Skeletal muscle cell (primary cell): ENCODE measurements at places on chromosomes 5 and 9.

GRCh38 chr9:27665136-27665535, 91.9 kb upstream of the C9orf72 start:
- DNase-seq, result no peak

DNA sequence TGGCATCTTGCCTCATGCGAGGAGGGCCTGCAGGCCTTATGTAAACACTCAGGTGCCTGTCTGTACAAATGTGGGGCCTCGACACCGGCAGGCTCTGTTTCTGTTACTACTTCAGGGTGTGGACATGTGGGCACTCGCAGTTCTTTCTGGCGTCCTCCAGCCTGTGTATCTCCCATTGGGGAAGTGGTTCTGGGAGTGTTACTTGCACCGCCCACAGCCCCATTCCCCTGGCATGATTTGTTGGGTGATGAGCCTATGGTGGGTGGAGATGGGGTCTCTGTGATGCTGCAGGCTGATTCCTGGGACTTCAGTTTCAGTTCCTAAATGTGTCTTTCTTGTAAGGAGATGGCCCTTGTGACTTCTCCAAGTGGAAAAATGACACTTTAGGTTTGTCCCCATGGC, 82.1 kb upstream of the PITX1 start:
- DNase-seq, result no peak

- no peak for DNase-seq
Observed at GRCh38 chr5:170471551-170472178, 32.2 kb upstream of the KCNIP1 start.

GRCh38 chr5:114858665-114859437, 310.9 kb downstream of the TRIM36 start:
- no peak for DNase-seq

GRCh38 chr5:125150041-125150669, 403.7 kb upstream of the ZNF608 start:
- no peak for DNase-seq

- no peak for DNase-seq
Observed at GRCh38 chr5:88244686-88245085, 24.0 kb downstream of the TMEM161B start.

GRCh38 chr5:35538198-35538931, 79.3 kb upstream of the SPEF2 start:
- no peak for DNase-seq

- DNase-seq, result no peak
Observed at GRCh38 chr9:108663422-108663821, 192.4 kb downstream of the ACTL7B start.

DNA sequence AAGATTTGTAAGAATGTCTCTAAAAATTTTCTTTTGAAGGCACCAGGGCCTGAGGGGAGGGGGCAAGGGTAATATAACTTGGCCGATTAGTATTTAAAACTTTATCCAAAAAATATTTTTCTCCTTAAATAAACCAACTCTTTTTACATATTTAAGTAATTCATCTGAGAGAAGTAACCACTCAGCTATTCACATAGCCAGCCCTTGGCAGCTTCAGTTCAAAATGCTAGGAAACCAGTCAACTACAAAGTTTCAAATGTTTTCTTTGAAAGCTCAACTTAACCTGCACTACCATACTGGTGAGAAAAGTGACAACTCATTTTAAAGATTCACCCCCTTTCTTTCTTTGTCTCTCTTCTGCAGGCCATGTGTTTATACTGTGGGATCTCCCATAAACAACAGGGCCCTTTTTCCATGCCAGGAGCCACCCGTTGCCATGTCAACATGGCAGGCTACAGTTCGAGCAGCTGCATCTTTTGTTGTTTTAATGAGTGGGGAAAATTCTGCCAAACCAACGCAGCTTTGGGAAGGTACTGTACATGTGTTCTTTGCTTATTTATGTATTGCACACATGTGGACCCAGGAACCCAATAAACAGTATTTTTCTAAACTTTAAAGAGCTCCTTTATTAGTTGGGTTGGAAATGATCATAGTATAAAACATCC, 46.3 kb downstream of the AOPEP start:
- DNase-seq, result no peak

DNA sequence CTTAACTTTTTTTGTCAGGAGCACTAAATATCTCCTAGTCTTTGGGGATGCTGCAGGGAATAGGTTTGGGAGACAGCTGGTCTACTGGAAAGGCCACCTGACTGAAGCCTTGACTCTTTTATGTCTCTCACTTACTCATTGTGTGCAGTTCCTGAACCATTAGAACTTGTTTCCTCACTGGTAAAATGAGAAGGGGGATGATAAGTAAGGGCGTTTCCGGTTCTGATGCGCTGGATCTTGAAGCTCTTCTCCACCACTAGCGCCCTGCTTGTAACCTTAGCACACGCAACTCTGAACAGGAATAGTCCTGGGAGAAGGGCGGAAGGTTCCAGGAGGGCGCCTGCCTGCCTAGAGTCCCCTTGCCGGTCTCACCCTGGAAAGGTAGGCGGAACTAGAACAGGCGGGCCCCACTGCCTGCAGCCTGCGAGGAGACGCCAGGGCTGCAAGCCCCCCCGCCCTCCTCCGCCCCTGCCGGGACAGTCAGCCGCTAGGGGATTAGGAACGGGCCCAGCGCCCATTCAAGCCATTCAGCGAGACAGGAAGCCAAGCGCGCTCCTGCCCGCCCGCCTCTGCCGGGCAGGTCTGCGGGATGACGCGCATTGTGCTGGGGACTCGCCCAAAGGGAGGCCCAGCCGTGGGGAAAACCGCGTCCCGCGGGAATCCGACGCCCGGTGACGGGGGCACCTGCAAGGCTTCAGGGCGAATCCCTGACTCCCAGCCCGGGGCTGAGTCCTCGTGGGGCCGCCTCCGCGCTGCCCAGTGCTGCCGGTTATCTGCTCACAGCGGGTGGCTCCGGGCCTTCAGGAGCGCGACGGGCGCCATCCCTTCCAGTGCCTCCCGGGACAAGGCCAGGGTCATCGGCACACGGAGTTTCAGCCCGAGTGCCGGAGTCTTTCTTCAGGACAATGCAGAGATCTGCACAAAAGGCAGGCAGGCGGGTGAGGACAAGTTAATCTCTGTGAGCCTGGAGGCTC, 44.0 kb upstream of the XPA start:
- DNase-seq, result peak; percentile 7

DNA sequence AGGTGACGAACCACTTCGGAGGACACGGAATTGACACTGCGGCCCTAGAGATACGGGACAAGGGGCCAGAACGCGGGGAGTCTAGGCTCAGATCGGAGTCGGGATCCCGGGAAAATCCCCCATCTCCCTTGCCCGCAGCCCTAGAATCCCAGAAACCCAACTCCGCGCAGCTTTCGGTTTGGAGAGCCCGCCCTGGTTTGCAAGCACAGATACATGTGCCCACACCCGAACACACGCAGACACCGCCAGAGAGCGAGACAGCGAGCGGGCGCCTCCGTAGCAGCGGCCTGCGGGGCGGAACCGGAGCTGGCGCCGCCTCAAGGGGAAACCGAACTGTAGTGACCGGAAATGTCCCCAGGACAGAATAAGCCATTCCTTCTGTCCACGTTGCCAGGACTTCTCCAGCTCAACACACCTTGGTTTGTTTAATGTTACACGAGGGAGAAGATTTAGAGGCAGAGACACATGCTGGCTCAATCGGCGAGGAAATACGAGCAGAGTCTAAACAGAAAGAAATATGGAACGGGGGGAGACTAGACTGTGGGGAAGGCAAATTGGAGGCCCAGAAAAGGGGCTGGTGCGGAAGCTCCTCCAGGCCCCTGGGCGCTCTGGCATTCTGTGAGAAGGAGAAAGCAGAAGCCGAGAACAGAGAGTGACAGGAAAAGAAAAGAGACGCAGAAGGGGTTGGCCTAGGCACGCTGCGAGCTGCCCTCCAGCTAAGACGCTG, 2.9 kb upstream of the PAX5 start:
- DNase-seq, result no peak

DNA sequence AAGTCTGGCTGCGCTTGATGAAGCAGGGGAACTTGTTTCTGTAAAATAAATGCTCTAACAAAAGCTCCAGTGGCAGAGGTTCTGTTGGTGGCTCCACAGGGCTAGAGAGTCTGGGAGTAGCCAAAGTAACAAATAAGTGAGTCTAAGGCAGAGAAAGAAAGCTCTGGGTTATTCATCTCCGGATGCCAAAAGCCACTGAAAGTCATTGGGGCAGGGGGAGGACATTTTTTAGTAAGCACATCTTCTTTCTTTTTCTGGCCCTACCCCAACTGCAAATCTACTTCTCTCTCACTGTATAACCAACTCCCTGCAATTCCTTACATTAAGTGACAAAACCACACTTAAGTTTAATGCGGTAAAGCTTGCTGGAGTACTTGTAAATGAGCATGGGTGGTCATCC, 141.6 kb downstream of the INSYN2B start:
- DNase-seq, result no peak

- no peak for DNase-seq
Observed at GRCh38 chr5:136191304-136192014, 1.5 kb downstream of the SMIM32 start.

GRCh38 chr5:146527785-146528184, 11.8 kb upstream of the GPR151 start:
- no peak for DNase-seq

- no peak for DNase-seq
Observed at GRCh38 chr5:40626801-40627200, 52.9 kb upstream of the PTGER4 start.

DNA sequence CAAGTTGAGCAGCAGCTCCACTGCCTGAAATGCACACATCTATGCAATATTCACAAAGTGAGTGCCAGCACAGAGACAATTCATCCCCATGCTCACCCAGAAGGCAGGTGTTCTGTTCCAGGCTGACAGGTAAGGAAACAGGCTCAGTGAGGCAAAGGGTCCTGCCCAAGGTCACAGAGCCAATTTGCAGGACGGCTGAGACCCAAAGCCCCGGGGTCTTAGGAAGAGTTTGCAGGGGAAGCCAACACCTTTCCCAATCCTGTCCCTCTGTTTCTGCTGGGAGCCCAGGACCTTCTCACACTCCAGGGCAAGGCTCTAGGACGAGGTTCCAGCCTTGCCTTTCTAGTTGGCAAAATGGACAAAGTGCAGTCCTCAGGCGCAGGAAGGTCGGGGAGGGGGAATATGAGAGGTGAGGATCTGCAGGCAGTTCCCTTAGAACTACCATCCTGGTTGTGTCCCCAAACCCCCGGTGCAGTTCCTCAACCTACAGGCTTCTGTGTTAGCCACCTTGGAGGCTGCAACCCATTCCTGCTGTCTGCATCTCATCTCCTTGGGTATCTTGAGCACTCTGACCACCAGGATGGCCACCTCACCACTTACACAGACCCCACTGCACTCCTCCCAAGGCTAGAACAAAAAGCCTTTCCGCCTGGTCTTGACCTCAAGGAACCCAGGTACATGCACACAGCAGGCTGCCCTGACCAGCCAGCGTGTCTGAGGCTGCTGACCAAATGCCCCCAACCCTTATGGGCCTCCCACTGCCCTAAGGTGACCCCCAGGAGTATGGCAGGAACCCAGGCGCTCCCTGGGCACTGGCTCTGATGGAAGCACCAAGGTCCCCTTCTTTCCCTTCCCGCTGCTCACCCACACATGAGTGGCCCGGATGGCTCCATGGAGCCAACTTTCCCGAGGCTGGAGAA, 1.9 kb upstream of the BRD3 start:
- DNase-seq, result no peak

DNA sequence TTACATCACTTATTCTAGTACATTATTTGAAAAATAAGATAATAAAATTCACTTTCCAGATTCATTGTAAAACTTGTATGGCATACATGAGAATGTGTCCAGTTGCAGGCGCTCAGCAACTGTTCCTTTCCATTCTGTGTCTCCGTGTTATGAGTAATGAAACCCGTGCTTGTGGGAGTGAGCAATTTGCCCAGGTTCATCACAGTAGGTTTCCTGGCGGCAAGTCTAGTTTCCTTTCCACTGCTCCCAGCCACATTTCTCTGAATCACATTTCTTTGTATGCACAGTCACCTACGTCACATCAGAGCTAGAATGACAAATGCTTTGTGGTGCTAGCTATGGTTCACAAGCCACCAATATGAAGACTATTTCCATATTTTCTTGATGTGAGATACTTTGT, 39.9 kb downstream of the MOCS2 start:
- DNase-seq, result peak; percentile 51

GRCh38 chr5:90606539-90606938, 47.9 kb downstream of the ADGRV1 start:
- DNase-seq, result no peak

DNA sequence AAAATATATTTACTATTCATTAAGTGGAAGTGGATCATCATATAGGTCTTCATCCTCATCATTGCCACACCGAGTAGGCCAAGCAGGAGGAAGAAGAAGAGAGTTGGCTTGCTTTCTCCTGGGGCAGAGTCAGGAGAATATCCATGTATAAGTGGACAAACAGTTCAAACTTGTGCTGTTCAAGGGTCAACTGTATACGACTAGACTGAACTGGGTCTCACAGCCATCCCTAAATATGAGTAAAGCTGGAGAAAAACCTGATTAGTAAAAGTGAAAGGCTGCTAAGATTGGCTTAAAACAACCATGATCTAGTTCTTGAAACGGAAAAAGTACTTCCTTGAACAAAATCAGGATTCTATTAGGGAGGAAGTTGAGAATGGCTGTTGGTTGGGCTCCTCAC, 276.7 kb upstream of the ADRA1B start:
- no peak for DNase-seq

- DNase-seq, result no peak
Observed at GRCh38 chr5:75964008-75964407, 119.2 kb upstream of the SV2C start.

GRCh38 chr5:172525996-172526360, 71.7 kb upstream of the SH3PXD2B start:
- DNase-seq, result no peak

DNA sequence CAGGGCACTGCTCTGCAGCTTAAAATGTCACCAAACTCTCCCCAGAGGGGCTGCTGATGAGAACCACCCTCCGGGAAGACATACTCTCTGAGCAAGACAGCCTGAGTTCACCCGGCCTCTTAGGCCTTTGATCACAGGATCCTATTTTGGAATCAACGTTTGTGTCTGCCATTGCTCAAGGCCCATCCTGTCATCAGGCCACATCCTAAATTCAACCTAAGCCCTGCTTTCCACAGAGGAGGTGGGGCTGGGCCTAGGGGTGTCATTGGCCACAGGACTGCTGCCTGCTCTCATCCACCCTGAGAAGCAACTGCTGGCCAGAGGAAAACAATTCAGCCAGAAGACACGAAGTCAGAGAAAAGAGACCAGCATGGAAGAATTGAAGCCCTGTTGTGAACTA, 351.1 kb upstream of the IRX2 start:
- no peak for DNase-seq

GRCh38 chr9:26169708-26170107, 491.5 kb upstream of the TUSC1 start:
- no peak for DNase-seq

DNA sequence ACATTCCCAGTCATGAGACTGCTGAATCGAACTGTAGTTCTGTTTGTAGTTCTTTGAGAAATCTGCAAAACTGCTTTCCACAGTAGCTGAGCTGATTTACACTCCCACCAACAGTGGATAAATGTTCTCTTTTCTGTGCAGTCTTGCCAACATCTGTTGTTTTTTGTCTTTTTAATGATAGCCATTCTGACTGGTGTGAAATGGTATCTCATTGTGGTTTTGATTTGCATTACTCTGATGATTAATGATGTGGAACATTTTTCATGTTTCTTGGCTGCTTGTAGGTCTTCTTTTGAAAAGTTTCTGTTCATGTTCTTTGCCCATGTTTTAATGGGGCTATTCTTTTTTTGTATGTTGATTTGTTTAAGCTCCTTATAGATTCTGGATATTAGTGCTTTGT, 187.3 kb upstream of the TLE4 start:
- no peak for DNase-seq

- DNase-seq, result no peak
Observed at GRCh38 chr9:134502266-134502791, 139.3 kb upstream of the COL5A1 start.

- DNase-seq, result no peak
Observed at GRCh38 chr5:37867654-37868053, 27.8 kb upstream of the GDNF start.
